ENCODE measurements at places on chromosomes 4 and X.

- DNase-seq: no peak
These were observed 669.8 kb downstream of the IQCM start for GRCh38 chr4:149145803-149146202.

- peak; percentile 66 for DNase-seq
These were observed 100.5 kb downstream of the CLNK start for GRCh38 chr4:10584042-10584441.

- no peak for DNase-seq
These were observed 863.2 kb downstream of the TRIML1 start for GRCh38 chr4:189002475-189002874.

GRCh38 chr4:2875556-2875955 is 31.9 kb downstream of the ADD1 start:
- DNase-seq: no peak

DNA sequence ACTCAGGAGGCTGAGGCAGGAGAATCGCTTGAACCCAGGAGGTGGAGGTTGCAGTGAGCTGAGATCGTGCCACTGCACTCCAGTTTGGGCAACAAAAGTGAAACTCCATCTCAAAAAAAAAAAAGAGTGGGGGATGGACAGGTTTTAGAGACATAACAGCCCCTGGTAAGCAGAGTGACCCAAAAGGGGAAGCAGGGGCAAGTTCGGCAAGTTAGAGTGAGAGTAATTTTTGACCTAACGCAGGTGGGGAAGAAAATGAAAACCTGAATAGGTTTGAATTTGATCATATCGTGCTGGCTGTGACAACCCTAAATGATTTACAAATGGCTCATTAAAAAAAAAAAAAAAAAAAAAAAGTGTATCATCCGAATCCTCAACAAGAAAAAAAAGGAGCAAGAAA is 25.7 kb upstream of the TMEM131L start:
- DNase-seq: no peak

DNA sequence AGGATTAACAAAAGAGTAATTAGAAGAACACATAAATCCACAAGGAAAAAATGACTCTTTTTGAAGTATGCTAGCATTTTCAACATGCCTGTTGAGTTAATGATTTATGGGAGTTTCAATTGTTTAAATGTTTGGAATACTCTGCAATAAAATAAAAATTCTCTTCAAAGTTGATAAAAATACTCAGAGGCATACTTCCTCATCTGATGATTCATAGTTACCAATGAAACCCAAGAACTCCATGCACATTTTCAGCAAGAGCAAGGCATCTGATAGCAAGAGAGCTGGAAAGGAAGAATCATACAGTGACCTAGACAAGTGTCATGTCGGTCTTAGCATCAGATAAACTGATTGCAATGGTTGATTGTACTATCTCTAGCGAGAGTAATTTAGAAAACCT is 443.7 kb upstream of the ATOH1 start:
- DNase-seq: peak; percentile 48

DNA sequence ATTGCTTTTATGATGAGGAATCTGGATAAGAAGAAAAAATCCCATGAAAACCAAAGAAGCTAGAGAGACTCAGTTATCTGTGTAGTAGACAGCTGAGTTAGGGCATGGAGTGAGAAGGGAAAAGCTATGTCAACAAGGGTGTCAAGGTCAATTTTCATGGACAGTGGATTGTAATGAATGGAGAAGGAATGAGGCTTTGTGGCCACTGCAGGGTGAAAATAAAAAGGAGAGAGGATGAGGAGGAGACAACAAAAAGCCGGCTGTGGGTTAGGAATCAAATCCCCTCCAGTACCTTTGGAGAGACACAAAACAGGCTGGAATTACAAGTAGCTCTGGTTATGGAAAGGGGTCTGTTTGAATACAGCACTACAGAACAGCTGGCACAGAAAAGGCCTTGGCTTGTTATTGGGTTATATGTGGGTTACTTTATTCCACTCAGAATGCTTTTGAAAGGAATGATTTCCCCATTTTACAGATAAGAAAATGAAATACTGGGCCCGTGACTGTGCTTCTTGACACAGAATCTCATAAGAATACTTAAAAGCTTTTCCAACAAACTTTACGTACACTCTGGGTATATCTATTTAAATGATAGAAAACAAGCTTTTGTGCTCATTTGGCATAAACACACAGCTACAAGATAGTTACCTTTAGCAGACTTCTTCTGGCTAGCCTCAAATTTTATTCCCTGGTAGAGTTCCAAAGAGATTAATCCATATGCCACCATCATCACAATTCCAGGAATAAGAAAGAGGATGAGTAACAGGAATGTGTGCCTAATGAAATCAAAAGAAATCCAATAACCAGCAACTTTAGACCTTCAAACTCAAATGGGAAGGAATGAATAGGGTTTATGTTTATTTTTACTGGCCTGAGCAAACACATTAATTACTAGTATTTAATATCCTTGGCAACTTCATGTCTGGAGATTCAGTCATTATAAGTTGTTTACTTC is 7.5 kb downstream of the CCKAR start:
- DNase-seq: no peak

DNA sequence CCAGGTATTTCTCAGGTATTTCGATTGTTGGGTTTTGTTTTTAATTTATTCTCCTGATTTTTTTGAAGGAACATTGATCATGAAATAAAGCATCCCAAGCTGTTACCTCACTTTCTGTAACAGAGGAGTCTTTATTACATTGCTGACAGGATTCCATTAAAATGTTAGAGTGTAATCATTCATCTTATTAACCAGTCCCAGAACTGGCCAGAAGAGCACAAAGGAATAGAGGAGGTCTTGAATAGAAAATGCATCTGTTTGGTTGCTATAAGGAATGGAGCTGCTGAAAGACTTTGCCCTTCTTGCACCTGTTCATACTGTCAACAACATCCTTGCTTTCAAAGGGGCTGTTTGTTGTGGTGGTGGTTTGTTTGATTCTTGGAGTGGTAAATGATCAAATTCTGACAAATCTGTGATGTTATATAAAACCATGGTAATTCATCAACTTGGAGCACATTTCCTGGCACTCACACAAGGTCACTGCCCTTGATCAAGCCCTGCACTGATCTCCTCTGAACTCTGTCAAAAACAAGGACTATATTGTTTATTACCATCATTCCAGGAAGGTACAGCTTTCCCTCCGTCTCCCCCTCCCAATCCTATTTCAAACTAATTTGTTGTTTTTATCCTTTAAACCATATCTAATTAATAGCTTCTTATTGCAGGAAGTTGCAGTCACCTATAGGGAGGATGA is 215.8 kb downstream of the PCDH19 start:
- DNase-seq: no peak

DNA sequence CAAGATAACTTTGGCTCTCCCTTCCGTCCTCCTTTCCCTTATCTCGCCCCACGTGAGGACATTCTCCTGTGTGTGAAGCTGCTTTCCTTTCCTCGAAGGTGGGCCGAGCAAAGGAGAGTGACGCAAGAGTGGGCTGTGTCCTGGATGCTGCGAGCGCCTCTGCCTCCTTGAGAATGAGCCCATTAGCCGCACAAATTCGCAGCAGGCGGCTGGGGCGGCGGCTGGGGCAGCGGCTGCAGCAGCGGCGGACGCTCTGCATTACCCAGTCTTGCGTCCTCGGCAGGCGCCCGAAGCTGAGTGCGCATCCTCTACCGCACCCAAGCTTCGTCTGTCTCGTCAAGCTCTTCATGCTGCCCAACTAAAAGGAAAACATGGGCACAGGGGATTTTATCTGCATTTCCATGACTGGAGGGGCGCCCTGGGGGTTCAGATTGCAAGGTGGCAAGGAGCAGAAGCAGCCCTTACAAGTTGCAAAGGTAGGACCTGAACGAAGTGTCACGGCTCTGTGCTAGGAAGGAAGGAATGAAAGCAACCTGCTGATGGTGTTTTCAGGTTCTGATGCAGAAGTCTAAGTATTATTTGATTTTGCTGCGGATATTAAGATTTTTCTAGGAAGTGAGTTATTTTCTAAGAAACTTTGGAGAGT is at the start of gene SYNPO2:
SYNPO2 (plus strand) TSS at position 189 of the 646 bp plus-strand sequence; CDS start at position 372, 183 bp downstream.
- DNase-seq: peak; percentile 90

- DNase-seq: peak; percentile 64
These were observed 11.4 kb upstream of the SLAIN2 start for GRCh38 chr4:48329976-48330375.

- no peak for DNase-seq
These were observed 41.6 kb downstream of the BEX3 start for GRCh38 chrX:103417933-103418332.

DNA sequence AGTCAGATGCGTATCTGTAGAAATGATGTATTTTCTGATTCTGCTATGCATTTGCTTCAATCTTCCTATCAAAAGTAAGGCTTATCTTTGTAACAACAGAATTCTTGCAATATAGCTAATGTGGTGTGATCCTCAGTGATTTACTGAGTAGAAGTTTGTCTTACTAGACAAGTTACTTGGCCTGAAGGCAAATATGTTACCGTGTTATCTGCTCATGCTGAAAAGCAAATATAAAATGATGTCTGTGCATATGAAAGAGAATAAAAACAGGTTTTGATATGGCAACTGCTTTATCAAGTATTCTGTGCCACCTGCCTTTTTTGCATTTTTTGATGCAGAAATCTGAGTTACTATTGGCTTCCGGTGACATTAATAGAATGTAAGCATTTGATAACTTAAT is 92.6 kb downstream of the TIGD2 start:
- DNase-seq: no peak

- no peak for DNase-seq
These were observed 155.7 kb downstream of the SLC4A4 start for GRCh38 chr4:71494539-71494938.

- DNase-seq: no peak
These were observed 383.1 kb upstream of the LCORL start for GRCh38 chr4:18404642-18405041.

GRCh38 chr4:25792876-25793275 is 69.9 kb downstream of the SEL1L3 start:
- DNase-seq: no peak

DNA sequence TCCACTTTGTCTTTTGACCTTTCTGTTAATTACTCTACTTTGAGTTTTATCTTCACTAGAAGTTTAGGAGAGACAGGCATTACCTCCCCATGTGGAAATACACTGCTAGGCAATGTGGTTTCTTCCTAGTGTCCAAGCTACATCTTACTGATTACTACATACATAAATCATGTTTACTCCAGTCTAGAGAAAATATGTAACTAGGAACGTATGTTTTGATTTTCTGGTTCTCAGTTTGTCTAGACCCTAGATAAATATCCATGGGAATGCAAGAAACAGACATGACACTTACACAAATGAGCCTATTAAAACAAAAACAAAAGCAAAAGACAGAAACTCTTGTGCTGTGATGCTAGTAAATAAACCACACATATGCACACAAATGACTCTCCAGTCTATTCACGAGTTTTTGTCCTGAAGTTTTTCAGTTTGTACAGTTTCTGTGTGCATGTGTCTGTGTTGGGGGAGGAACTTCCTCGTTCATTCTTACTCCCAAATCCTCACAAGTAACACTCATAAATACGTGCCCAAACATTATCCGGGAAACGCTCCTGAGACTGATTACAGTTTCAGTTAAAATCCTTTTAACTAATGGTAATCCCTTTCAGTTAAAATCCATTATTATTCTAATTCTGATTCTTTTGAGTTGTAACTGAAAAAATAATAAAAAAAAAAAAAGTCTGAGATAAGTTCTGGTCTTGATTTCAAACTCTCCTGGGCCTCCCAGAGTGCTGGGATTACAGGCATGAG is 283.5 kb upstream of the FTHL17 start:
- no peak for DNase-seq

DNA sequence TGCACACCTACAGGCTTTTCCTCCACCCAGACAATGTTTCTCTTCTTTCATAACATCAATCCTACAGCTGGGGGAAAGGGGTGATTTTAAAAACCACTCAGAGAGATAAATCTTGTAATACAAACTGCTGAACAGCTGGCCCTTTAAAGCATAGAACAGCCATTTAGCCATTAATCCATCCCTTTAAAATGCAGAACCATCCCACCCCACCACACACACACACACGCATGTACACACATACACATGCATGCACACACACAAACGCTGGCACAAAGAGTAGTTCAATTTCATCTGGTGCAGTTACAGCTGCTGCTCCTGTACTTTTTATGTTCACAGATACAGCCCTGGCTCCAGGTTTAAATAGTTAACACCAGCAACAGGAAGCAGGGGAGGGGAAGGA is 426.1 kb downstream of the MID1IP1 start:
- no peak for DNase-seq

DNA sequence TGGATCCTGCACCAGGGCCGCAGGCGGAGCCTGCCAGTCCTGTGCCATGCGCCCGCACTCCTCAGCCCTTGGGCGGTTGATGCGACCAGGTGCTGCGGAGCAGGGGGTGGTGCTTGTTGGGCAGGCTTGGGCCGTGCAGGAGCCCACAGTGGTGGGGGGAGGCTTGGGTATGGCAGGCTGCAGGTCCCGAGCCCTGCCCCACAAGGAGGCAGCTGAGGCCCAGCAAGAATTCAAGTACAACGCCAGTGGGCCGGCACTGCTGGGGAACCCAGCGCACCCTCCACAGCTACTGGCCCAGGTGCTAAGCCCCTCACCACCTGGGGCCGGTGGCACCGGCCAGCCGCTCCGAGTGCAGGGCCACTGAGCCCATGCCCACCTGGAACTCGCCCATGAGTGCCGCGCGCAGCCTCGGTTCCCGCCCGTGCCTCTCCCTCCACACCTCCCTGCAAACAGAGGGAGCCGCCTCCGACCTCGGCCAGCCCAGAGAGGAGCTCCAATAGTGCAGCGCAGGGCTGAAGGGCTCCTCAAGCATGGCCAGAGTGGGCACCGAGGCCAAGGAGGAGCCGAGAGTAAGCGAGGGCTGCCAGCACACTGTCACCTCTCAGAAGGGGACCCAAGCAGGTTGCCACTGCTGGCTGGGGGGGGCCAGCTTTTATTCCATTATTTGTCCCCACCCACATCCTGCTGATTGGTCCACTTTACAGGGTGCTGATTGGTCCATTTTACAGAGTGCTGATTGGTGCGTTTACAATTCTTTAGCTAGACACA is 339.0 kb upstream of the KLF3 start:
- no peak for DNase-seq

DNA sequence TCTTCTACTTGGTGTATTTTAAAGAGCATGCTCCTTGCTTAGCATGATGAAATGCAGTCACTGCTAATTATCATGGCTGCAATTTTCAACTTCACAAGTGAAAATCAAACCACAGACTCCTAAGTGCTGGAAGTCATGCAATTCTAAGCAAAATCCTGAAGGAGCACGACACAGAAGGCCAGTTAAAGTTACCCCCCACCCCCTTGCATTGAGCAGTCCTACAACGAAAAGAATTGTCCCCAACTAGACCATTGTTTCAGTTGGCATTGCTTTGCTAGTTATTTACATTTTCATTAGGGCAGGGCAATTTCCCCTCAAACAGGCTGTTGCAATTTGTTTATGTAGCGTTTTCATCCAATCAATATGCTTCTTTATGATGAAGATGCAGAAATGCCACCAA is 321.2 kb downstream of the PCDH7 start:
- DNase-seq: no peak

Measured in ACHN (cell line).